ENCODE measurements at places on chromosomes 11 and 22.

GRCh38 chr22:38947321-38948140 is 9.9 kb upstream of the APOBEC3A start:
- no peak for DNase-seq

- DNase-seq, result no peak
Observed at GRCh38 chr22:19304547-19304946, 13.0 kb upstream of the CLTCL1 start.

DNA sequence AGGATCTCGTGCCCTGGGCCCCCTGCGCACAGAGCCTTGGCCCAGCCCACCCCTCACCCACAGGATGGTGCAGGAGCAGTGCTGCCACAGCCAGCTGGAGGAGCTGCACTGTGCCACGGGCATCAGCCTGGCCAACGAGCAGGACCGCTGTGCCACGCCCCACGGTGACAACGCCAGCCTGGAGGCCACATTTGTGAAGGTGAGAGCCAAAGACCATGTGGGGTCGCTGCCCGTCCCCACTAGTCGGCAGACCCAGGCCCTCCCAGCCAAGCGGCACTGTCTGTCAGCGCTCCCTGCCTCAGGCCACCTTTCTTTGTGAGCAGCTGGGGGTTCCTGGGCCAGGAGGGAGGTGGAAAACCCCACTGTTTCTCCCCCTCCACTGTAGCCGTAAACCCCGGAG is 22.8 kb downstream of the FBLN1 start:
- no peak for DNase-seq

GRCh38 chr22:44761025-44761424 is 8.7 kb downstream of the ARHGAP8 start:
- no peak for DNase-seq

DNA sequence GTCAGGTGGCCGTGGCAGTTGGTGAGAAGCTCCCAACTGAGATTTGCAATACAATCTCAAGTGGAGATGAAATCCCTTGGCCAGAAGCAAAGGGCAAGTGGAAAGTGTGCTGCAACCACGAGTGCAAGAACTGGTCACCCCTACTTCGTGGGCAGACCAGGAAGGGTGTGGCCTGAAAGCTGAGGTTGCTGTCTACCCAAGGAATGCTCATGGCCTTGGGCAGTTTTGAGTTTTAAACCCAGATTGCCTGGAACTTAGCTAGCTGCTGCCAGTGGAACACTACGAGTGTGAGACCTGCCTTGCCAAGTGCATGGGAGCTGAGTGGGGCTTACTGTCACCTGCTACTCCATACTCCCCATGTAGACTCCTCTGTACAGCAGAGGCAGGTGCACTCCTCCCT is 113.3 kb upstream of the FAT3 start:
- DNase-seq, result no peak

DNA sequence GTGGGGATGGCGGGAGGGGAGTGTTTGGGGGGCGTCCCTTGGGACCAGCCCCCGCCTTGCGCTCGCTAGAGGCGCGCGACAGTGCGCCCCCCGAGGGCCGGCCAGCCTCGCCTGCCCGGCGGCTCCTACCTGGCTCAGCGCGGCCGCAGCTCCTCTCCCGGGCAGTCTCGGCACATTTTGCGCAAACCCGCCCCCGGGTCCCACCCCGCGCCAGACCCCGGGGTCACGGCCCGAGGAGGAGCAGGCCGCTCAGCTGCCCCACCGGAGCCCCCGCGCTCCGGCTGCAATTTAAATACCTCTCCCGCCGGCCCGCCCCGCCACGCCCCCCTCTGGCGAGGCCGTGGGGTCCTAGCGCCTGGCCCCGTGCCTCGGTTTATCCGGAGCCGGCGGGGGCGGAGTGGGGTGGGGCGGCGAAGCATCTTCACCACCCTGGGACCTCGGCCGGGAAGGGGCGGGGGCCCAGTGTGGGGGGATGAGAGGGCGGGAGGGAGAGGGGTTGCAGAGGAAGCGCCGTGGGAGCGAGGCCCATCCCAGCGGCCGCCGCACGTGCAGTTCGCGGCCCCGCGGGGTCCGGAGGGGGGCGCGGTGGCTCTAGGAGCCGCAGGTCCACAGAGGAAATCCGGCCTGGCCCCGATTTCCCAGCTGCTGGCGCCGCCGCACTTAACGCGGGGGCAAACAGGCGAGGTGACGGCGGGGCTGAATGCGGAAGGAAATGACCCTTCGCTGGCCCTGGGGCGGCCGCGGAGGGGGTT is at the start of gene LRRC32:
Gene LRRC32 (minus strand): TSS at position 263 of the 752 bp plus-strand sequence. CDS start 4,793 bp downstream, outside the sequence.
- DNase-seq, result no peak

DNA sequence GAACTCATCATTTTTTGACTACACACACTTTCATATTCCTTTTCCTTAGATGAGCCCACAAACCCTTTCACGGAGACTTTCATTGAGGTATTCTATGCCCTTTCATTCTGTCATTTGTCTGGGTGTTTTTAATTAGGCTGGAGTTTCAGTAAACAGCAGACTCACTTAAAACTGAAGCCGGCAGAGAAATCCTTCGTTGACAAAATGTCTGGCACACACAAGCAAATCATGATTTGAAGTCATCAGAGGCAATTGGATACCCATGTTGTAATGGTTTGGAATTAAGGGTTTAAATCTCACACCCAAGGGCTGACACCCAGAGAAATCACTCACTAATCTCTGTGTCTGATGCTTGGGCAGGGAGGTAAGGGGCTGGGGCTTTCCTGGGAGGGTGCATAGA is 127.1 kb downstream of the EHF start:
- no peak for DNase-seq

- DNase-seq, result no peak
Observed at GRCh38 chr11:68037411-68038225, 1.2 kb upstream of the TCIRG1 start.

- no peak for DNase-seq
Observed at GRCh38 chr22:46827781-46828180, 65.3 kb downstream of the TBC1D22A start.

DNA sequence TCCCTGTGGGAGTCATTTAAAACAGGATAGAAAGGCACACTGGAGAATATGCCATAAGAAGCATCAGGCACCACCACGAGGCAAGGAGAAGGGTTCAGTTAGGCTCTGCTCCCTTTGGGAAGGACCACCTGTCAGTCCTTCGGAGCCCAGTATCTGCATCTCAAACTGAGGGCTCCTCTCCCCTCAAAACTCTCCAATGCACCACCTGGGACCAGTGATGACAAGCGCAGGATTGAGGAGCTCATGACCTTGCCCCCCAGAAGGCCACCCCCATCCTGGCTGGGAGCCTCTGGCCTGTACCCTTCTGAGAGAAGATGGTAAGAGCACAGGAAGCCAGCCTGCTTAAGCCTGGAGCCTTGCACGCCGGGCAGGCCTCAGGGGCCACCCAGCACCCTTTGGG is 39.4 kb downstream of the OPCML start:
- no peak for DNase-seq

DNA sequence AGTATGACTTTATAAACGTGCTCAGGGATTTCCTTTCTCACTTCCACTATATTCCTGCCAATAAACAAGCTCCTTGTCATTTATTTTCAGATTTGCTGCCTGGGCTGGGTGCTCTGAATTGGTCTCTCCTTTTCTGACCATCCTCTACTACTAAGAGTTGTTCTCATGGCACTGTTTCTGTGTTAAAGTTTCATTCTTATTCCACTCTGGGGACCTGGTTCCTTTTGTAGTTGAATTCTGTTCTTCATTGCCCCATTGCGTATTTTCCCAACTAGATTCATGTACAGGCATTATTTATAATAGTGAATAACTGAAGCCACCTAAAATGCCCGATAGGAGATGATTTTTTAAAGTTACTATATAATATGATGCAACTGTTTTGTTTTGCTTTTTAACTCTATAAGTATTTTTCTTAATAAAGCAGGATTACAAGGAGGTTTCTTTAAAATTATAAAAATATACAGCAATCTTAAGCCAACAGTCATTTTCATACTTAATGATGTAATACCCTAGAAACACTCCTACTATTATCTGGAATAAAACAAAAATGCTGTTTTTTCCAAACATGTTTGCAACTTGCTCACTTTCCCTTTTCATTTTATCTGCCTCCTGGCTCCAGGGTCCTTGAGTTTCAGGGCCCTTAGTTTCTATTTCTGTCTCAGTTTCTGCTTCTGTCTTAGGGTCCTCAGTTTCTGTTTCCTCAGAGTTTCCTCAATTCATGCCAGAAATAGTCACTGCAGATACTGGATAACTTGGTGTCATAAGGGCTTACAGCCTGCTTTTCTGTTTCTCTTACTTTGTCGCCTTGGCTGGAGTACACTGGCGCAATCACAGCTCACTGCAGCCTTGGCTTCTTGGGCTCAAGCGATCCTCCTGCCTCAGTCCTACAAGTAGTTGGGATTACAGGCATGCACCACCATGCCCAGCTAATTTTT is 9.8 kb upstream of the FUT4 start:
- no peak for DNase-seq

DNA sequence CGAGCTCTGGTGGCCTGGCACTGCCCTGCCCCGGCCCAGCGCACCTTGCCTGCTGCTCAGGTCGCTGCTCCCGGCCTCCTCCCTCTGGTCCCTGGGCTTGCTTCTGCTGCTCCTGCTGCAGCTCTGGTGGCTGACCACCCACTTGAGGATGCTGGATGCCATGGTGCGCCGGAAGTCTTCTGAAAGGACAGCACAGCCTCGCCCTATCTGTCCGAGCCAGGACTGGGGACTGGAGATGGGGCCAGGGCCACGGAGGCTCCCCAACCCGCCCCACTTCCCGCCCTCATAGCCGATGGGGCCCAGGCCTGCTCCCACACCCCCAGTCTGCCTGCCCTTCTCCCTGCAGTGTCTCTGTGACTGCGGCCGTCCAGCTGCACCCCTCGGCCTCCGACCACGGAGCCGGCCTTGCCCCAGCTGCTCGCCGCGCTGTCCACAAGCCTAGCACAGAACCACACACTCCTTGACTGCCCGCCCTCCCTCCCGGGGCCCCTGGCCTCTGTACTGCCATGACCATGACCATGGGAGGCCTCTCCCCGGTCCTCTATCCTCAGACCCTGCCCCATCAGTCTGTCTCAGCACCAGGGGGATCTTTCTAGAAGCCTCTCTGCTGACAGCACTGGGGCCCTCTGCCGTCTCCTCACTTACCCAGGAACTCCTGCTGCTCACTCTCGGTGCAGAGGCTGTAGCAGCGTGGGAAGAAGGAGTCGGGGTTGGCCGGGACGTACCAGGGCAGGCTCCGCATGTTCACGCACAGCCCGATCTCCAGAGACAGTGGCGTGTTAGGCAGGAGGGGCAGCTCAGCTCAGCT is 12.7 kb downstream of the TTLL8 start:
- DNase-seq, result no peak

GRCh38 chr11:63791495-63792167 is 21.6 kb upstream of the SPINDOC start:
- no peak for DNase-seq

DNA sequence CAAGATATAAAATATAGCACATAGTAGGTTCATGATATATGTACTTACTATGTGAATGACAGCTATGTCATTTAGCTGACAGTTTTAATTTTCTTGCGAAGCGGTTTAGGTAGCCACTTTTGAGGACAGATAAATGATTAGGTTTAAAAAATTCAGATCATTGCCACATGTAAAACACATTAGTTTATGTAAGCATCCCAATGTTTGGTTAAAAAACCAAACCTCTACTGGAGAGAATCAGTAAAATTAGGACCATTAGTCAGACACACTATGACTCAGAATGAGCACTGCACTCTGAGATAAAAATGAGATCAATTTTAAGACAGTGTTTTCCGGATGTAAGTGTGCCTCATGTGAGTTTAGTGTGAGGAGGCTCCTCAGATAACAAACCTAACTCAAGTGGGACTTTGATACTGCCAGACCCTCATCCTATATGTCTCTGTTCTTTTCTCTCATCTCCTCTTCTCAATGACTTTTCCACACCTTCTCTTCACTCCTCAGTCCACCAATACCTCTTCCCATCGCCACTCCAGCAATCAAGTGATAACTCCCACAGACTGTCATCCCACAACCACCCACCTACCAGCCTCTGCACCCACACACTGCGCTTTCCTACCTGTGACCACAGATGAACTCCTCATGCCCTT is 6.8 kb upstream of the OR2AT4 start:
- no peak for DNase-seq

DNA sequence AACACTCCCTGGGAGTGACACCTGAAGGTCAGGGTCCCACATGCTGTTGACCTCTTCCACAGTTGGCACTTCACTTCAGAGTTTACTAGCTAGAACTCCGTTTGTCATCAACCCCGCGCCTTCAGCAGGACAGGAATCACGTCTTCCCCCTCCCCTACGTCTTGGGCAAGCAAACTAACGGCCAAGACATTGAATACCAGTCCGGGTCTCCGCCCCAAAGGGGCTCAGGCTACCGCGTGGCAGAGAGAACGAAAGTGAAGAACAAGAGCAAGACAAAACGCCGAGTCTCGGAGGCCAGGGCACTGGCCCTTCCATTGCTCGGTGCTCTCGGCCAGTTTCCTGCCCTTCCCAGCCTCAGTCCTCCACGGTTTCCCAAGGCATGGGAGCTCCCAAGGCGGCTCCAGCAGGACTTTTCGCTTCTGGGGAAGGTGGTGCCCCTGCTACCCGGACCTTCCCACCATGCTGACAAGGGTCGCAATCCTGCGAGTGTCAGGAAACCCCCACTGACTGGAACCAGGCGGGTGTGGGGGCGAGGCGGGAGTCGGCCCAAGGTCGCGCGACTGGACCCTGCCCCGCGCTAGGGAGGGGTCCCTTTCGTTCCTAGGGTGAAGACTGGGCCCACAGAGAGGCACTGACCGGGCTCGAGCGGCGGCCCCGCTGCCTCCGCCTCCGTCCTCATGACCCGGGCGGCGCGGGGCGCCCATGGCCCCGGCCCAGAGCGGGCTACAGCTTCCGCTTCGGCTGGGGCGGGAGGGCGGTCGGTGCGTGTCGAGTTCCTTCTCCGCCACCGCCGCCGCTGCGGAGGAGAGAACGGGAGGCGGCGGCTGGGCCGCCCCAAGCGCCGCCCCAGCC is at the start of gene GUCD1:
Gene GUCD1 (minus strand): TSS at position 826 of the 852 bp plus-strand sequence. CDS start 147 bp downstream, at position 679.
- DNase-seq, result peak; percentile 8

DNA sequence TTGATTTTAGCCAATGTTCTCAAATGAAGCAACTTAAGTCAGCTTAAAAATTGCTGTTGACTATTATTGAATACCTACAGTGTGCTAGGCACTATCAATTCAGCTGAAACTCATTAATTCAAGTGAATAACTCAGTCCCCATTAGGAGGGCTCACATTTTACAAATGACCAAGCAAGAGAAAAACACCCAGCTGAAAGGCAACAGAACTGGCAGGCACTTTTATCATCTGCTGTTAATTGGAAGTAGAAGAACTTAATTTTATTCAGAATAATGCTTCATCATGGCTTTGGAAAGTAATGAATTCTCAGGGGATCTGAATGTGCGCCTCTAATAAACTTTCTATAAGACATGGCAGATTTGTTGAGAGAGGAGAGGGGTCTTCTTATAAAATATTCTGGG is 1066.9 kb downstream of the DLG2 start:
- no peak for DNase-seq

GRCh38 chr11:124310721-124311120 is 3.0 kb downstream of the OR8D1 start:
- DNase-seq, result no peak

GRCh38 chr11:134863294-134863693 is 451.3 kb upstream of the B3GAT1 start:
- DNase-seq, result no peak

DNA sequence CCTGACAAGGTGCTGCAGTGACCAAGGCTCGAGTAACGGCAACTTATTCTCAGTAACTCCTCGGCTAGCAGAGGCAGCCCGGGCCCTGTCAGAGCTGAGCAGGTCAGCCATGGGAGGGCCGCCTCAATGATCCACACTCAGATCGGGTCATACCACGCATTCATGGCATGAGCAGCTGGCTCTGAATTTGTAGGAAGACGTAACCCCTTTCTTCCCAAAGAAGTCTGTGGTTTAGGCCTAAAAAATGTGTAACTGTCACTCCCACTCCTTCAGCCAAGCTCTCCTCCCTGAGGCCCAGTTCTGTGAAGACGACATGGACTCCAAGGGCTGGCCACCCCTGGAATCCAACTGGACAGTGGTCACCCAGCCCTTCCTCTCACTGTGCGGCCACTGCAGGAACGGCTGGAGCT is 30.0 kb downstream of the PPP2R1B start:
- no peak for DNase-seq
